ENCODE measurements at places on chromosomes 5 and 9.

- DNase-seq = peak; percentile 2
Measured at GRCh38 chr9:108842610-108843295, 13.0 kb downstream of the ACTL7B start.

GRCh38 chr5:99605904-99606303 lies 677.1 kb upstream of the CHD1 start:
- no peak for DNase-seq

DNA sequence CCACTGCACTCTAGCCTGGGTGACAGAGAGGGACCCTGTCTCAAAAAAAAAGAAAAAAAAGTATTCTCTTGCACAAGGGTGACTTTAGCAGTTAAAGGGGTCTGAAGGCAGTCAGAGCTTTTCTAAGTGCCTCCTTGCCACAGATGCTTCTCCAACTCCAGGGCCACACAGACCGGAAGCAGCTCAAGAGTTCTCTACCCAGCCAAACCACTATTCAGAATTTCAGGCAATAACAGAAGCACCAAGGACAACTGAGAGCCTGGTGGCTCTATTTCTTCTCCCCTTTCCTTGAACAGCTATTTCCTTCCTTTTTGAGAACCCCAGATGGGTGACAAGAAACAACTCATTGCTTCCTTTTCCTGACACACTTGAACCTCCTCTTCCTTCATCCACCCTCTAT lies 2.2 kb downstream of the FAM219A start:
- DNase-seq = no peak

DNA sequence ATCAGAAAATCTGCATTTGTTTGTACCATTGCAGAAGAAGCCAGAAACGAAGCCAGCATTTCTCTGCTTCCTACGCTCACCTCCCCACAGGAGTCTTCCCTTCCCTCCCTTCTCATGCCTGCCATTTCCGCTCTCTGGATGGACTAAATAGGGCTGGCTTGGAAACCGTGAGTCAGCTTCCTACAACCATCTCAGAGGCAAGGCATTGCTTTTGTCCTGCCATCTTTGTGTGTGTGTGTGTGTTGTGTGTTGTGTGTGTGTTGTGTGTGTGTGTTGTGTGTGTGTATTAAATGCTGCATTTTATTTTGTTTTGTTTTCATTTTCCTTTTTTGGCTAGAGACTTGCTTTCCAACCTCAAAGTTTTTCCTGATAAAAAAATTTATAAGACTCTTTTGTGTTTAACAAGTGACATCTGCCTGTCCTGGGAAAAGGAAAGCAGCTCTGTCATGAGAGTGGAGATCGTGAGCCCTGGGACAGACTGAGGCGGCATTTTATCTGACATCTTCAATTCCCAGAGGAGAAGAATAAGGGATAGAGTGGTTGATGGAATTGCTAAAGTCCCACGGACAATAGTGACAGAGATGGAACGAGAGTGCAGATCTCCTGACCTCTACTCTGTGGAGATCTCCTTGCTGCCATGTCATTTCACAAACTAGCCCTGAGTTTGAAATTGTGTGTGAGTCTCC lies 7.5 kb upstream of the EGFLAM start:
- DNase-seq = no peak

DNA sequence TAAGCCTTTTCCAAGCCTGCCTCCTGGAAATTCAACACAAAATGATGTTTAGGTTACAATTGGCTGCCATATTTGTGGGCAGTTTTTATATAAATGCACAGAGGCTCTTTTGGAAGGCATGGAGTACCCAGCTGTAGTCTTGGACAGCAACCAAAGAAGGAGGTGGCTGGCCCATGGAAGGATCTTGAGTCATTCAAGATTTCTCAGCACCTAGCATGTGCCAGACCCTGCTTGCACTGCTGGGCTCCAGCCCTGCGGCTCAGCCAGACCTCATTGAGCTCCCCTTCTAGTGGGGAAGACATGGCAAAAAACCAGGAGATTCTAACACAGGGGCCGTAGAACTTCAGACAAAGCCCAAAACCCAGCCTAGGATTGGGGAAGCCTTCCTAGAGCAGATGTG lies 22.1 kb downstream of the JADE2 start:
- DNase-seq = no peak

- no peak for DNase-seq
Measured at GRCh38 chr9:119004618-119004990, 364.6 kb downstream of the BRINP1 start.

- DNase-seq = no peak
Measured at GRCh38 chr5:104526866-104527265, 964.3 kb upstream of the NUDT12 start.

GRCh38 chr5:50807661-50808060 lies 141.2 kb downstream of the PARP8 start:
- DNase-seq = no peak

GRCh38 chr5:93578813-93579691 lies 2.0 kb downstream of the NR2F1-AS1 start:
- no peak for DNase-seq

DNA sequence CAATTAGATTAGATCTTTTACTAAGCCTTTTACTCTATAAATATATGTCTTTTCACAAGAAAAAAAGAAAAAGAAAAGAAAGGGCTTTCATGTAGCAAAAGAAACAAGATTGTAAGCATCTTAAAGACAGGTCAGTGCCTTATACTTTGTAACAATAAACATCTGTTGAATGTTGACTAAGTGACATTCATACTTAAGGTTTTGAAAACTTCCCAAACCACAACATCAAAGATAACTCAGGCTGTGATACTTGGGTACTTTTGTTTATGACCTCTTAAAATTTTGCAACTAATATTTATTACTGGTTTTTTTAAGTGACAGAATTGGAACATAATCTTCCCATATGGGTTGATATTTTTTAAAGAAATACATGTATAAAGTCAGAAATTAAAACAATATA lies 7.4 kb downstream of the GRAMD2B start:
- DNase-seq = no peak

- no peak for DNase-seq
Measured at GRCh38 chr9:130053109-130053503, 600 bp upstream of the GPR107 start.

- DNase-seq = no peak
Measured at GRCh38 chr9:111991179-111991578, 94.6 kb downstream of the UGCG start.

GRCh38 chr5:72363166-72363802 lies 43.1 kb downstream of the PTCD2 start:
- DNase-seq = no peak

- DNase-seq = no peak
Measured at GRCh38 chr9:134403292-134403681, 77.0 kb downstream of the RXRA start.

DNA sequence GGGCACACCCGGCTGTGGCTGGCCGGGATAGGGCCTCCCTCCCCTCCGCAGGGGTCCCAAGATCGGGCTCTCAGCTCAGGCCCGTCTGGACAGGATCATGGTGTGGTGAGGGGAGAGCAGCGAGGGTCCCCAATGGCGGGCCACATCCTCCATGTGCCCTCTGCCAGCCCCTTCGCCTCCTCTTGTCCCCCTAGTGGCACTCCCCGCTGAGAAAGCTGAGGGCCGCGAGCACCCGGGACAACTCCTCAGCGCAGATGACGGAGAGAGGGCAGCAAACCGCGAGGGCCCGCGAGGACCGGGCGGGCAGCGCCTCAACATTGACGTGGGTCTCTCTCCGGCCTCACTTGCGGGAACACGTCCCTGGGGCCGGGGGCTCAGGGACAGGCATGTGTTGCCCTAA lies 24.6 kb downstream of the NKD2 start:
- no peak for DNase-seq

- DNase-seq = no peak
Measured at GRCh38 chr5:35393901-35394300, 163.6 kb upstream of the PRLR start.

DNA sequence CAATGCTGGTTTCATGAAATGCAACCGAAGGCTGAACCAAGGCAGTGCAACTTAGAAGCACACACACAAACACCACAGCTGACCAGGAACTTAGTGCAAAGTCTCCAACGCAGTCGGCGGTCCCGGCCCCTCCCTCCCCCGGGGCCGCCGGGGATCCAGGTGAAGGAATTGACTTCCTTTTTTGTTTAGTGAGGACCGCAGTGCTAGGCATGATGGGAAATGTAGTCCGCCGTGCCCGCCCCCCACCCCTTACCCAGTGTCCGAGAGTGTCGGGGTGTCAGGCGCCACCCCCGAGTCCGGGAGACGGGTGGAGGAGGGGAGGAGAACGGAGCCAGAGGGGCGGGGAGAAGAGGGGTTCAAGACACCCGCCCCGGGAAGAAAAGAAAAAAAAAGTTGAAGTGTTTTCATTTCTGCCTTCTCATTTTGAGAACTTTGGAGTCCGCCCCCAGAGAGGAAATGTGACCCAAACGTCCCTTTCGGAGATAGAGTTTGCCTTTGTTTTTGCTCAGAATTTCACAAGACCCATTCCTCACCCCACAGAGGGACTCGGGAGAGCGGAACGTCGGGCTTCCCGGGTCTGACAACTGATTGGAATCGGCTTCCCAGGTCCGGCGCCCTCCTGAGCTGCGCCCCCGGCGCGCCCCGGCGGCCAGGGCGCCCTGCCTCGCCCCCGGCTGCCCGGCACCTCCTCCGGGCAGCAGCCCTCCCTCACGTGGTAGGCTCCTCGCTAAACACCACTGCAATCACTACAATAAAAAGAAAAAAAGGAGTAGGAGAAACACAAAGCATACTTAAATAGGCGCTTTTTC lies 2.0 kb downstream of the IER5L start:
- peak; percentile 48 for DNase-seq

DNA sequence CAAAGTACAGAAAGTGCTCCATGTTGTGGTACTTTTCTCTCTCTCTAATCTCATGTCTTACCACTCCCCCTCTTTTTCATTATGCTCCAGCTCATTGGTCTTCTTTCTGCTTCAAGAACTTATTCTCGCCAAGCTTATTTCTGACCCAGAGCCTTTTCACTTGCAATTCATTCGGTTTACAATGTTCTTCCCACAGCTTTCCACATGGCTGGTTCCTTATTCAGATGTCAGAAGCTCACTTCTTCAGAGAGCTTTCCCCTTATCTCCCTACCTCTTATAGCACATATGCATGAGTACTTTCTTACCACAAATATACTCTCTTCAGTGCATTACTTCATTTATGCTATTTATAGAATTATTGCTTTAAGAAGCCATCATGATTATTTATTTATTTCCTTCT lies 338.8 kb upstream of the ATP10B start:
- no peak for DNase-seq

- no peak for DNase-seq
Measured at GRCh38 chr5:9160747-9161146, 385.1 kb downstream of the SEMA5A start.

- DNase-seq = no peak
Measured at GRCh38 chr9:113719919-113720318, 156.2 kb upstream of the ZNF618 start.

DNA sequence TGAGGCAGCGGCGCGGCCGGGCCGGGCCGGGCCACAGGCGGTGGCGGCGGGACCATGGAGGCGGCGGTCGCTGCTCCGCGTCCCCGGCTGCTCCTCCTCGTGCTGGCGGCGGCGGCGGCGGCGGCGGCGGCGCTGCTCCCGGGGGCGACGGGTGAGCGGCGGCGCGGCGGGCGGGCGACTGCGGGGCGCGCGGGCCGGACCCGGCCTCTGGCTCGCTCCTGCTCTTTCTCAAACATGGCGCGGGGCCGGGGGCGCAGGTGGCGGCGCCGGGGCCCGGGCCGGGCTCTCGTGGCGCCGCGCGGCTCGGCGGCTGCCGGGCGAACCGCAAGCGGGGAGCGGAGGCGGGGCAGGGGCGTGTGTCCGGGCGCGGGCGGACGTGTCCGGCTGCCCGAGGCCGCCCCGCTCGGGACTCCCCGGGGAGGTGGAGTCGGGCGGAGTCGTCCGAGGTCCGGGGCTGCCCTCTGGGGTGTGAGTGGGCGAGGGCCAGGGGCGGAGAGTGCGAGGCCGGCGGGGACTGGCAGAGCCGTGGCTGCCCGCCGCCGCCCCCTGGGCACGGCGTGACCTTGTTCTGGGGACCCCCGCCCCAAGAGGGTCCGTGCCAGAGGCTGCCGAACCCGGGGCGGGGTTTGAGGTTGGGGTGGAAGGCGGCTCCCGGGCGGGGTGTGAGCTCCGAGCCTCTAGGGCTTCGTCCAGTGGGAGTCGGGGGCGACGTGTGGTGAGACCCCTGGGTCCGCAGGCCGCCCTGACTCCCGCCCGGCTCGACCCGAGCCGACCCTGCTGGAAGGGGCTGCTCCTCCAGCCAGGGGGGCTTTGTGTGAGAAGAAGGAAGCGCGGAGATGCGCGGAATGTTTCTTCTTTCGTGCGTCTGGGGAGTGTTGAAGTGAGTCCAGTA lies 485 bp downstream of the TGFBR1 start:
- peak; percentile 45 for DNase-seq

DNA sequence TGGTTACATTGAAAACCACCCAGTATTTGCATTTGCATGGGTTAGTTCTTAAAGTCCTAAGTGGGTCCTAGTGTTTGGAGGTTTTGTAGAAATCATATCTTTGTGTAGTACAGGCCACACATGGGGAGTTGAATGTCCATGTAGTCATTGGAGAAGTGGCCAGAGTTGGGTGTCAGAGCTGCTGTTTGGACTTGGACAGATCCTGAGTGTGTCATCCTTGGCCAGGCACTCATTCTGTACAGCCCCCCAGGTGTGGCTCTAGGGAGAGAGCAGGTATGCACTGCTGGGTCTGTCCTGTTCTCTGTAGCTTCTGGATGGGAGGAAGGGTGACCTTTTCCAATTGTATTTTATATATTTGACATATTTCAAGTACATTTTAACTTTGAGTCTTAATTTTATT lies 82.4 kb downstream of the IQGAP2 start:
- no peak for DNase-seq

DNA sequence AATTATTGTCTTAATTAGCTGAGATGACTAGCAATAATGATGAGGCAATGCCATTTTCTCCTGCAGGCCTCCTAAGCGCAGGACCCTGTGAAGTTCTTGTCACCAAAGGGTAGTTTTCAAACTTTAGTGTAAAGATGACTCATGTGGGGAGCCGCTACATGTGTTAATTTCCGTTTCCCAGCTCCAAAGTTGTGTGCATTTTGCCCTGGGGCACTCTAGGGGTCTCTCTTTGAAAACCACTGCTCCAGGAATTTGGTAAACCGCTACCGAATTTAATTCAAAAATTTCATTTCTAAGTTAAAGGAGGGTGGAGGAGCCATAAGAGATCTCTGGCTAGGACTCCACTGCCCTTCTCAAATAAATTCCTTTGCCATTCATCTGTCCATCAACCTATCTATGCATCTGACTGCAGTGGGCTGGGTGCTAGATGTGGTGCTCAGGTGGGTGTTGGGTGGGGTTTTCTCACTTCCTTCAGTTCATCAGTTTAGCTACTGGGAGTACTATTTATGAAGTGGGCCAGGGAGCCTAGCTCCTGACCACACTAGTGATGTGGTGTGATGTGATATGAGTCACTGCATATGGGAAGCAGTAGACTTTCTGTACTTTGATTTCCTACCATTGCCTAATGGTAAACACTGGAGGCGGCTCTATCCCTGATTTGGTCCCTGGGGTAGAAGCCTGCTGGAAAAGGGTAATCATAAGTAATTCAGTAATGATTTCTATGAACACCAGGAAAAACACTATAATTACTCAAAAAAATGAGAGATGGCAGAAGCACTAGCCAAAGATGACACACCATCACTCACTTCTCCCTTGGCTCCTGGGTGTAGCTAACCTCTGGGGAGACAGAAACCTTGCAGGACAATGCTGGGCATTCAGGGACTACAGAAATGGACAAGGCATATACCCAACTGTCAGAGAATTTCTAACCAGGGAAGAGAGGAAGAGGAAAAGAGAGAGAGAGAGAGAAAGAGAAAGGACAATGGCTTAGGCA lies 4.0 kb upstream of the ZSWIM6 start:
- DNase-seq = no peak
